Smooth muscle cell of bladder (primary cell): ENCODE measurements at places on chromosomes 2 and 18. TPM values are rescaled to one million over a fixed set of nuclear protein-coding genes. Genes with fewer than 3 reads are reported as not detected.

ERBB4 gene
- under 0.01 TPM in 1 of 2 replicates, not detected in the other for total RNA-seq

GATA6 gene
- 18.5 and 28.6 TPM in 2 replicates for total RNA-seq

AFF3 gene
- 0.28 and 0.71 TPM in 2 replicates for total RNA-seq

SCN2A gene
- 0.43 and 3.0 TPM in 2 replicates for total RNA-seq

CHRND gene
- total RNA-seq = not detected in 2 replicates

NCKAP5 gene
- total RNA-seq = 1.2 and 4.3 TPM in 2 replicates

AOX1 gene
- 23.2 and 45.3 TPM in 2 replicates for total RNA-seq
